HuH-7 (cell line): ENCODE measurements at places on chromosomes 7 and 10.

DNA sequence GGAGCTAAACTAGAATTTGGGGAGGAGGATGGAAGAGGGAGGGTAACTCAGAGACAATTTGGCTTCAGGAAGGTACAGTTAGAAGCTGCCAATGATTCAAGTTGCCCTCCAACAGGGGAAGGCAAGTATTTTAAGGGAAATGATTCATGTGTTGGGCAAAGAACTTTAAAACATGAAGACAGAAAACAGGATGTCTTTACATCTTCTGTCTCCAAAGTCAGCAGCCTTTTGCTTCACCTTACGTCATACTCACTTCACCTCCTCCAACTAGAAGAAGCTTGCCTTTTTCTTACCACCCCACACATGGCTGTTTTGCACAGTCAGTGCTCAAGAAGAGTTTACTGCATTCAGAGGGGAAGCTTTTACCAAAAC is 36.1 kb downstream of the PPP1R3C start:
- no peak for DNase-seq

DNA sequence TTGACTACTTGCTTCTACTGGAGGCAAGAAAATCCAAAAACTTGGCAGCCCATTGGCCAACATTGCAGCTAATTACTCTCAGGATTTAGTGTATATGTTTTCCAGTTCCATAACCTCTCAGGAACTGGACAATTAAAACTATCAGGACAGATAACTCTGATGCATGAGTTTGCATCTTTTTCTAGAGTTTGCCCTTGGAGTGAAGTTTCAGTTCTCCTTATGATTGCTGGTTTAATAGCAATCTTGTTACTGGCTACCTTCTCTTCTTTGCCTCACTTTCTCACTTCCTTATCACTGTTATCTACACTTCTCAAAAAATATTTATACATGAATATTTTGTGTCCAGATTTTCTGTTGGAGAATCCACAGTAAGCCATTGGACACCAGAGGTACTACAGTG is 735.9 kb downstream of the PCDH15 start:
- DNase-seq, result no peak

DNA sequence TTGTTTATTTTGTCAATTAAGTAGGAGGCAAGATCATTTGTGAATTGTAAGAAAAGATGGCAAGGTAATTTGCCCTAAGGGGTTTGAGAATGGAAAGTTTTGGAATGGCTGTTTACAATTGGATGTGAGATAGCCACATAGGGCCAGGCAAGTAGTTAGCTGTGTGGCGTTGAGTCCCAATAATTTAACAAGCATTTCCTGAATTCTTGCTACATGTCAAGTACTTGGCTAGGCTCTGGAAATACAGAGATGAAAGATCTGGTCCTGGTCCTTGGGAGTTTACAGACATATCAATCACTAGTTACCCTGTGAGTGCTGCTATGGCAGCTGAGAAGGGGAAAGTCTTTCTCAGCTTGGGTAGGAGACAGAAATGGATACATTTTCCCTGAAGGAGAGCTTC is 401.6 kb downstream of the SUGCT start:
- no peak for DNase-seq

- DNase-seq, result no peak
Observed at GRCh38 chr10:69685802-69686585, 55.9 kb downstream of the FAM241B start.

GRCh38 chr7:28077616-28078015 is 103.0 kb downstream of the JAZF1 start:
- DNase-seq, result no peak

DNA sequence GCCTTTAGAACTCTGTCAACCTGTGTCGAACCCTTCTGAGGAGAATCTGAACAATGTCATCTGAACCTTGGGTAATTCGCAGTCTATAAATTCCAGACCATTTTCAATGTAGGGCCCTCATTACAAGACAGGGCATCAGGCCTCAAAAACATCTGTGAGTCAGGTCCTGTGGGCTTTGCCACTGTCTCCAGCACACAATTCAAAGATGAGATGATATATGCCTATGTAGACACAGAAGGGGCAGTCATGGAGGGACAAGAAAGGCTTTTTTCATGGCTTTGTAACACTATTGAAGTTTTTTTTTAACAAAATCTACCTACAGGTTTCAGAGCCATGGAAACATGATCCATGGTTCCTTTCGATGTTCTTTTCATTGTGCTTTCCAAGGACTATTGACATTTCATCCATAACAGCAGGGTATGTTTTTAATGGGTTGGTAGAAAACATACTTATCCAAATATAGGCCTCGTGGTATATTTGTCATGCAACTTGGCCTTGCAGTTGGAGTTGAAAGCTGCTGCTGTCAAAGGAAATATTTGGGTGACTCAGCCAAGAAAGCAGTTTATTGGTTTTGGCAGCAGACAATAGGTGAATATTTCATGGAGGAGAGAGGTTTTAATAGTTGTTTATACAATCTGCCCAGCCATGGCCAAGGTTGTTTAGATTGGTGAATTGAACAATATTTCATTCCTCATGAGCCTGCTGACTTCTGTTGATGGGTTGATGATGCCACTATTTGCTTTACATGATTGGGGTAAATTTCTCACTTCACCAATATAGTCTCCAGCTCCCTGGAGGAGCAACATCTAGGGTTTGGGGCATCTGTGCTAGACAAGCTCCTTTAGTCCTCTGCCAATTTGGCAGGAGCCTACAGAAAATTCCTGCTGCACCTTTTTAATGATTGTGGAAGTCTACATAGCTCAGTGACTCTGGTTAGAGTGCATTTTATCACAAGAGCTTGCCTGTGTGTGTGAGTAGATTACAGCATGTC is 158.4 kb upstream of the TMEM72 start:
- no peak for DNase-seq

GRCh38 chr7:150410680-150411346 is 31.7 kb downstream of the ZNF775 start:
- DNase-seq, result no peak

- peak; percentile 92 for DNase-seq
Observed at GRCh38 chr10:21497177-21497807, 28.2 kb downstream of the SKIDA1 start.

DNA sequence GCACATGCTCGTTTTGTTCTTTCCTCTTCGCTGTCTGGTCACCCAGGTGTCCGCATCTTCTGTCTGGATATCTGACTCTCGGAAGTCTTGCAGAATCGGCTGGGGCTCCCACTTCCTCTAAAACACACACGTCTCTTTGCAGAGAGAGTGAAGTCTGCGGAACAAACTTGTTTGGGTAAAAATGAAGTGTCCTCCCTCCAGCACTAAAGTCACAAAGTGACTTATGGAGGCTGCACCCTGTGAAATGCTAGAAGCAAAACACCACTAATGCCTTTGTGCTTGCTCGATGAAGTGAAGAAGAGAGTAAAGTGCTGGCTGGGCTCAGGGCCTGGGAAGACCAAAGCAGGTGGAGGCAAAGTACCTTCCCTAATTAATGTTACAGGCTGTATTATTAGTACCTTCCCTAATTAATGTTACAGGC is 71.4 kb downstream of the FGFR2 start:
- DNase-seq, result no peak

- no peak for DNase-seq
Observed at GRCh38 chr10:122302315-122302714, 31.2 kb downstream of the BTBD16 start.

- no peak for DNase-seq
Observed at GRCh38 chr7:84237533-84238173, 43.1 kb upstream of the SEMA3A start.

GRCh38 chr10:50603151-50603850 is 20.5 kb downstream of the SGMS1 start:
- DNase-seq, result no peak

- no peak for DNase-seq
Observed at GRCh38 chr7:79982141-79982770, 152.4 kb upstream of the GNAI1 start.

DNA sequence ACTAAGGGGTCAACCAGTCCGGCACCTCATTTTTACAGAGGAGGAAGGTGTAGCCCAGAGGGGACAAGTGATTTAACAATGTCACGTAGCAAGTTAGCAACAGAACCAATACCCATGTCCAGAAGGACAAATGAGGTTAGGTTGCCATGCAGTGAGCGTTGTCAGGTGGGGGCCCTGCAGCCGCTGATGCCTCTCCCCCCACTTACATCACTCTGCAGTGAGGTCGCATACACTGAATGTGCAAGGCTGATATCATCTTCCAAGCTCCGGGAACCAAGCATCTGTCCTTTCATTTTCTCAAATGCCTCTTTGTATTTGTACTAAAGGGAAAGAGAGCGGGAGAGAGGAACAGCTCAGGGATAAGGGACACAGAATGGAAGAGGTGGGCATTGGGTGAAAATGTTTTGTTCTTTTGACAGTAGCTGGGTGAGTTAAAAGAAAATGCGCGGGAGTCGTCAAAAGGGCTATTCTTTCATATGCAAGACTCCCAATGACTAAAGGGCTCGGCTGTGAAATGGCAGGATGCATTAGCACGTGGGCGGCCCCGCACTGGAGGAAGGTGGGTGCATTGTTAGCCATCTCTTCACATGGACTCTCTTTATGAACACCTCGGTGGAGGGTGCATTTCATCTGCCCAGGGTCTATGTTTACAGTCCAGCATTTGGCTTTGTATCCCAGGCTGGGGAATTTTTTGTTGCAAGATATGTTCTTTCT is 49.7 kb downstream of the NRAP start:
- DNase-seq, result no peak

- no peak for DNase-seq
Observed at GRCh38 chr7:37927773-37928444, 7.5 kb downstream of the EPDR1 start.

DNA sequence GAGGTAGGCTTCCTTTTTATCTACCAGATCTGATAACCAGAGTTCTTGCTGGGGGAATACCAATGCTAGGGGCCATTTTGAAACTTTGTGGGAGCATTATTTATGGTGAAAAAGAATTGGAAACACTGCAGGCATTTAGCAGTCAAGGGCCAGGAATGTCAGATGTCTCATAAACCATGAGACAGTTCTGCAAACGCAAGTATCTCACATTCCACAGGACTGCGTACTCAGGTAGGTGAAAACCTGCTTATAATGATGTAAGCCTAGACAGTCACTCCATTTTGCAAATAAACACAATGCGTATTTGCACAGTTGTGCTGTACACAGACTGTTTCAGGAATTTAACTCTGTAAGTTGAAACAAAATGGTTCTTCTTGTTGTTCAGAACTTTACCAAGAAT is 33.9 kb downstream of the ECHDC3 start:
- no peak for DNase-seq

DNA sequence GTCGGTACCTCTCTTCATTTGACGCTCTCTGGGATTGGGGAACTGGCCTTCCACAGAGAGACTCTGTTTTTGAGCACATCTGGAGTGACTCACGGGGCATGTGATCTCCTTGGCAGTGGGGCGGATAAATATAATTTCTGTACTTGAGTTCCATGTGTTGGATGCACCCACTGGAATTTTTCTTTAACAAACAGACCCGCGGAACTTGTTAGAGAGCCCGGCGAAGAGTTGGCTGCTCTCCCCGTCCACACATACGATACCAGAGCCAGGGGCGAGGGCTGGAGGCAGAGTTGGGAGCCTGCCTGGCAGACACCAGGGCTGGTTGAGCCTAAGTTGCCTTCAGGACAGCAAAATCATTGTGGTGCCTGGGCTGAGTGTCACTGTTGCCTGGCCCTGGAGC is at the start of gene FAM180A:
TSS of gene FAM180A (minus strand) at position 44 of the 400 bp plus-strand sequence. CDS start 233 bp downstream, outside the sequence.
- no peak for DNase-seq

DNA sequence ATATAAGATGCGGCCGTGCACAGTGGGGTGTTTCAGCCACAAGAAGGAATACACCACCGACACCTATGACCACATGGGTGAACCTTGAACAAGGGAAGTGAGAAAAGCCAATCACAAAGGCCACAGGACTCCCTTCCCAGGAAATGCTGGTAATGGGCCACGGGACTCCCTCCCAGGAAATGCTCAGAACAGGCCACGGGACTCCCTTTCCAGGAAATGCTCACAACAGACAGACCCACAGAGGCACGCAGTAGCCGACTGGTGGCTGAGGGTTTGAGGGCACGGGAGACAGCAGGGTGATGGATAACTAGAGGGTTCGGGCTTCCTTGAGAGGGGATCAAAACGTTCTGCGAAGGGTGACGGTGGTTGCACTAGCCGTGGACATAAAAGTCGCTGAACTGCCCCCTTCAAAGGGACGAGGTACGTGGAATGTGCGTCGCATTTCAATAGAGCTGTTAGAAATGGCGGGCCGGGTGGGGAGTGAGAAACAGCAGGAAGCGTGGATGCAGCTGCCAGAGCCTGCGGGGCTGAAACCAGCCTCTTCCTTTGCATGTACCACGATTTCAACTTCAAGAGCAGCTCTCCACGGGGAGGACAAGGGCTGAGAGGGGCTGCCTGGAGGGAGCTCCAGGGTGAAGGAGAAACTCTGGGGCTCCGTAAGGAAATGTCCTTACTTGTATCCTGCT is 274.0 kb downstream of the ELFN1 start:
- no peak for DNase-seq
